ENCODE measurements at places on chromosomes 16 and 17.

- DNase-seq, result peak; percentile 56
Measured at GRCh38 chr17:45018848-45019711, 32.4 kb downstream of the DCAKD start.

DNA sequence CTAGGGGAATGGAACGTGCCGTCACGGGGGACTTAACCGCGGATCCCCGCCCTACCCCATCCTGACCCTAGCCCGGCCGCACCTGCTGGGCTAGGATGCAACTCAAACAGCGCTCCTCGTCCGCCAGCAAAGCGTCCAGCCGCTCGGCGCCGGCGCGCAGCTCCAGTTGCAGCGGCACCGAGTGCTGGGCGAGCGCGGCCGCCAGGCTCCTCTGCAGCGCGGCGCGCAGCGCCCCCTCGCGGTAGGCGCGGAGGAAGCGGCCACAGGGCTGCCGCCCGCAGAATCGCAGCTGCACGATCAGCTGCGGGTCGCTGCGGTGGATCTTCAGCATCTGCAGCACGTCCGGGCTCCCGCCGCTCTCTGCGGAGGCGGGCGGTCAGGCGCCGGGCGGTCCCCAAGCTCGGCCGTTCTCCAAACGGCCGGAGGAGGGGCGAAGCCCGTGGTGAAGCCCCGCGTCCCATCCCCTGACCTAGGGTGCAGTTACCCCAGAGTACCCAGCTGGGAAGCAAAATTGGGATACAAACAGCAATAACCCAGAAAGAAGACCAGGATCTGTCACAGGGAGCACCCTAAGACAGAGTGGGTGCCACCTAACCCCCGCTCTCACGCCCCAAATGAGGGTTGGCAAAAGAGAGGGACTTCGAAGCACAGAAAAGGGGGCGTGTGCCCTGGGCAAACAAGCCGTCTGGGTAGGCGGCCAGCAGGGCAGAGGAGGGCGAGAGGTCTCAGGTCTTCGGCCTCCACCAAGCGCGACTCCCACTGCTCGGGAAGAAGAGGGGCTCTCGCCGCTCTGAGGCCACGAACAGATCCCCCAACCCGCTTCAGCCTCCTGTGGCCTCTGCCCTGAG is 4.2 kb downstream of the TRADD start:
- peak; percentile 78 for DNase-seq

GRCh38 chr17:33142705-33143299 is 150.3 kb downstream of the ASIC2 start:
- peak; percentile 18 for DNase-seq

DNA sequence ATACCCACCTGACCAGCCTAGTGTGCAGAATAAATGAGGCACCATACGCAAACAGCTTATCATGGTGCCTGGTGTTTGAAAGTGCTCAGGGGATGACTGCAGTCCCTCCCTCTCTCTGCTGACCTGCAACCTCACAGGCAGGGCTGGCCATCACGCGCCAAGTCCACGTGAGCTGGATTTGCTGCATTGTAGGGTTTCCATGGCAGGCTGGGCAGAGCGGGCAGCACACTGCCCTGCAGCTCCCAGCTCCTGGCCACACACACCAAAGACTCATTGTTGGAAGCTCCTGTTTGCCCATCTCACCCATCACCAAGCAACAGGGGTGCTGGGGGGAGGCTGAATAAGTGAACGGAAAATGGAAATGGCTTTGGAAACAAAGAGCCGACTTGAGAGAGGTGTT is 81.8 kb downstream of the IRX3 start:
- DNase-seq, result peak; percentile 55

GRCh38 chr17:8894673-8895578 is 27.5 kb upstream of the PIK3R6 start:
- DNase-seq, result peak; percentile 80

GRCh38 chr17:43010667-43011308 is 4.2 kb downstream of the IFI35 start:
- no peak for DNase-seq

DNA sequence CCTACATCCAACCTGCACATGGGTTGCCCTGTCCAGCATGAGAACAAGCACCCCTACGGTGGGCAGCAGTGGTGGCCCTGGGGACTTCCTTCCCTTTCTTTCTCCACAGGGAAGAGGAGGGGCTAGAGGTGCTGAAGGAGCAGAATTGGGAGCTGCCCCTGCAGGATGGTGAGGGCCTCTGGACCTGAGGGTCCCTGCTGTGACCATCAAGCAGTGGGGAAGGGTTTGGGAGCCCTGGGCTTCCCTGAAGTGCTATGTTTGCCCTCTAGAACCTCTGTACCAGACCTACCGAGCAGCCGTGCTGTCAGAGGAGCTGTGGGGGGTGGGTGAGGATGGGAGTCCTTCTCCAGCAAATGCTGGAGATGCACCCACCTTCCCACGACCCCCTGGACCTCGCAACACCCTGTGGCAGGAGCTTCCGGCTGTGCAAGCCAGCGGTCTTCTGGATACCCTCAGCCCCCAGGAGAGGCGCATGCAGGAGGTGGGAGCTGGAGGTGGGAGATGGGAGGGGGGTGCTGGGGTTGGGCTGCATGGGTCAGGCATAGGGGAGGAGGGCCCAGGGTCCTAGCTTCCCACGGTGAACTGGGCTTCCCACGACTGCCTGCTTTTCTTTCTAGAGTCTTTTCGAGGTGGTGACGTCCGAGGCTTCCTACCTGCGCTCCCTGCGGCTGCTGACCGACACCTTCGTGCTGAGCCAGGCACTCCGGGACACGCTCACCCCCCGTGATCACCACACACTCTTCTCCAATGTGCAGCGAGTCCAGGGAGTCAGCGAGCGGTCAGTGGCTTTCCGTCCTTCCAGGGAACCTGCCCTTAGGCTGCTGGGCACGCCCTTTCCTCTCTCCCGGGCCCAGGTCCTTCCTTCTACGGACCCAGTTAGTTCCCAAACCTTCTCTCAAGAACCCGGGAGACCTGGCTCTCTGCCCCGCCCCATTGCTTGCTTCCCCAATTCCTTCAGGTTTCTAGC is 5.0 kb downstream of the ARHGEF15 start:
- peak; percentile 40 for DNase-seq

DNA sequence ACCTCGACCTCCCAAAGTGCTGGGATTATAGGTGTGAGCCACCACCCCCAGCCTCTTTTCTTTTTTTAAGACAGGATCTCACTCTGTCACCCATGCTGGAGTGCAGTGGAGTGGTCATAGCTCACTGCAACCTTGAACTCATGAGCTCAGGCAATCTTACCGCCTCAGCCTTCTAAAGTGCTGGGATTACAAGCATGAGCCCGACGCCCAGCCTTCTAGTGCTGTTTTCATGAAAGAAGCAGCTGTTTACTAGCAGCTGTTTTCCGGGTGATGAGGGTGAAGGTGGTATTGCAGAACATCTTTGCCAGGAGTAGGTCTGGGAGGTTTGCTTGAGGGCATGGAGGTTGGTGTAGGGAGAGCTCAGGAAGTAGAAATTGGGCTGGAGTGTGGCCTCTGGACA is 2.0 kb downstream of the ADCY7 start:
- DNase-seq, result no peak

- peak; percentile 20 for DNase-seq
Measured at GRCh38 chr16:24729951-24730815, 732 bp downstream of the TNRC6A start.

DNA sequence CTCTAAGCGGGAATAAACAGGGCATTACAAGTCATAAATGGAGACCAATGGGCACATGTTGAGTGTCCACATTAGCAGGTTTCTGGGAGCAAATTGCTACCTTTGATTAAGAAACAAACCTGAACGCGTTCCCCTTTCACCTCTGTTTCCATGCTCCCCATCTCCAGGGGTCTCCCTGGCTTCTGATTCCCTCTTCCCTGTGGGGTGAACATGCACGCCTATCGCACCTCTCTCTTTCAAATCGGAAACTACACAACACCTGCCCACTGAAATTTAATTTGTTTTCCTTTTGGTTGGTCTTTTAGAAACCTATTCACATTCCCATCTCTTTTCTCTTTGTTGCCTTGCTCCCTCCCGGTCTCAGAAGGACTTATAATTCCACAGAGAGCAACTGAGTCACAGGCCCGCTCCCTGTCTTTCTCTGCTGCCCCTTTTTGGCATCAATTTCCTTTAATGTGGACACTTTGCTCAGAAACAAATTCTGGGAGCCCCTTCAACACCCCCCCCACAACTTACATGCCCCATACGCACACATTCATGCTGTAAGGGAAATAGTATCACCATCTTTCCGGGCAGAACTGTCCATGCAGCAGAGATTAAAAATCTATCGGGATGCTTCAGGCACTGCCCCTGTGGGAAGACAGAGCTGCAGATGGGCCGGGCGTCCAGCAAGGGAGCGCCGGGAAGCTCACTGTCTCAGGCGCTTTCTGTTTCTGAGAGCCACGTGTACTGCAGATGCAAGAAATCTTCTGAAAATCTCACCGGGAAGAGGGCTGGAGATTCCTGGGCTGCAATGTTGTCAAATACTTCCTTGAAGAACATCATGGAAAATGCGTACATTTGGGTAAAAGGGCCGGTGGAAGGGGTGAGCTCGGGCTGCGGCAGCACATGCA is 7.2 kb upstream of the FOXF1 start:
- no peak for DNase-seq

DNA sequence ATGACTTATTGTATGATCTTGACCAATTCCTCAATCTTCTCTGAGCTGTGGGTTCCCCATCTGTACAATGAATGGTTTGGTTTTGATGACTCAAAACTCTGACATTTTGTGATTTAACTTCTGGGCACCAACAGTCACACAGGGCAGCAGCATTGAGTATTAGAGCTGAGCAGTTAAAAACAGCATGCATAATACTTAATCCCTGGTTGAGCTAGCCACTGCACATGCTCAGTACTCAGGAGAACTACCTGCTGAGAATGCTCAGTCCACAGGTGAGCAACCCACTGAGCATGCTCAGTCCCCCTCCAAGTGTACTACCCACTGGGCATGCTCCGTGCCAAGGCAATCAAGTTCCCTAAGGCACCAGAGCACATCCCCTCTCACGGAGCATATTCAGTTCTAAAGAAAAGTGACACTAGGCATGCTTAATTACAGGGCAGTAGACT is 68.7 kb downstream of the AIPL1 start:
- DNase-seq, result peak; percentile 24

GRCh38 chr17:6108987-6109386 is 38.8 kb downstream of the WSCD1 start:
- no peak for DNase-seq

DNA sequence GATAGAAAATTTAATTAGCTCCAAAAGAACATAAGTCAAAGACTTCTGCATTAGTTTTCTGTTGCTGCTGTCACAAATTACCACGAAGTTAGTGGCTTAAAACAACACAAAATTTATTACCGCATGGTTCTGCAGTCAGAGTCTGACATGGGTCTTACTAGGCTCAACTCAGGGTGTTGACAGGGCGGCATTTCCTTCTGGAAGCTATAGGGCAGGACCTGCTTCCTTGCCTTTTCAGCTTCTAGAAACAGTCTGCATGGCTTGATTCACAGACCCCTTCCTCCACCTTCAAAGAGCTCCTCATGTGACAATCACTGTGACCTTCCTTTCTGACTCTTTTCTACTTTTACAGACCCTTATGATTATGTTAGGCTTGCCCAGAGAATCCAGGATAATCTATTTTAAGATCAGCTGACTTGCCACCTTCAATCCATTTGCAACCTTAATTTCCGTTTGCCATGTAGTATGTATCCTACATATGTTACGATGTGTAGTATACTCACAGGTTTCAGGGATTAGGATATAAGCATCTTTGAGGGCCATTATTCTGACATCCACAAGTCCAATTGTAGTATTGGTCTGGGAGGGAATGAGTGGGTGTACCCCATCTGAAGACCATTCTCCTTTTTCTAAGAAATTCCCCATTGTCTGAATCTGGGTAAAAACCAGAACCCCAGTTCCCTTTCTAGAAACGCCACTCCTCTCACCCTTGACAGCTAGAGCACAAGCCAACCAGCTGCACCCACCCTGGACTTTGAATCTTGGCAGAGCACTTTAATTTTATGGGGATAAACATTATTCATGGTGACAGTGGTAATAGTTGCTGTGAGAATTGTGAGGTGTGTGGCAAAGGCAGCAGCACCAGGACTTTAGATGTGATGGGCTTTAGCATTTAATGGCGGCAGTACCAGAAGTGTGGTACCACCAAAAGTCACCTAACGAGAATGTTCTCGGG is 265.5 kb downstream of the KCNJ2 start:
- DNase-seq, result no peak

DNA sequence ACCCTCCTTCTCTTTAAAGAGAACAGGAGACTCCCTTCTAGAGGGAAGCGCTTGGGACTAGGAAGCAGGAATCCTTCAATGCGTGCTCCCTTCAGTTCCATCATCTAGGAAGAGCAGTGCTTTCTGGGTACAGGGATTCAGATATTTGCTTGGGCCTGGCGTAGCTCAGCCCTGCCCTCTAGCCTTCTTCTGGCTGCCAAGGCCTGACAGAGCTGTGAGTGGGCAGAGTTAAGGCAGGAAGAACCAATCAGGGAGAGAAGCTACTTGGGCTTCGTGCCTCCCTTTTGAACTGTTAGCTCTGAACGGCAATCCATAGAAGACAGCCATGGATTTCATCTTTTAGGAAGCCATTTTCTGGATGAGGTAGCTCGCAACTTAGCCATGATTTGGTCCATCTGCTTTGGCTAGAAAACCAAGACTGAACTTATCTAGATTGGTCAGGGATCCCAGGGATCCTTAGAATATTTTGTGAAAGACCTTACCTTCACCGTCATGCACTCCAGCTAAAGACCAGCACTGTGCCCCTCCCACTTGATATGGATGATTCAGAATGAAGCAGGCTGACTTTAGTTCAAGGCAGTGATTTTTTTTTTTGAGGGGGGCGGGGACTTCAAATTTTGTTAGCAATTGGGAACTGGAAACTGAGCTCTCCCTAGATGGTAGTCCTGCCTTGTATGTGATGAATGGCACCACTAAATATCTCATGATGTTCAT is 2.5 kb upstream of the CORO6 start:
- DNase-seq, result no peak

DNA sequence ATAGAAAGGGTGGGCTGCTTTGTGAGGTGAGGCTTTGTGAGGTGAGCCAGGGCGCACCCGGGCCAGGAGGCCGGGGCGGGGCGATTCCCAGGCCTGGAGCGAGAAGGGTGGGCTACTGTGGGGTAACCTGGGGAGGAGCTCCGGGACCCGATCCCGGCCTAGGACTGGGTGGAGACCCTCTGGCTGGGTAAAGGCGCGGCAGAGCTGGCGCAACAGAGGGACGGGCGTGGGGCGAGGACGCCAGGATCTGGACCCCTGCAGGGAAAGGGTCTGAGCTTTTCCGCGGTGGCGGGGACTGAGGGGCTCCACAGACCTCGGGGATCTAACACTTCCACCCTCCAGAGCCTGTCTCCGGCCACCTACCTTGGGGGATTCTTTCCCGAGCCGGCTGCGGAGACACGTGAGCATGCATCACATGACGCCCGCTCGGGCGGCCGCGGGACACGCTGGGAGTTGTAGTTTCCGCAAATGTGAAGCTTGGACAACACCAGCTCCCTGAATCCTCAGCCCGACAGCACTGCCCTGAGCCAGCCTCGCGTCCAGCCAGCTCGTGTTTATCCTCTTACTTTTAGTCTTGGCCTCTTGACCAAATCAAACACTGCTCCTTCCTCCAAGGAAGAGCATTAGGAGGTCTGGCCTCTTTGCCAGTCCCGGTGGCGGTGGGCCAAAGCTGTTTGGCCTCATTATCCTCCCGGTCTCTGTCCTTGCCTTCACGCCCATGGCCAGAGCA is at the start of gene SLC38A7:
SLC38A7 (minus strand) TSS at position 417 of the 730 bp plus-strand sequence. CDS start 4,644 bp downstream, outside the sequence.
- DNase-seq, result peak; percentile 82
